ENCODE measurements at places on chromosomes 3 and 15. TPM values are rescaled to one million over a fixed set of nuclear protein-coding genes. Genes with fewer than 3 reads are reported as not detected.

The MYO5A gene
- total RNA-seq, result 31.2 TPM

GRCh38 chr3:172125963-172126457 lies 86.6 kb downstream of the FNDC3B start:
- no peak for DNase-seq

DNA sequence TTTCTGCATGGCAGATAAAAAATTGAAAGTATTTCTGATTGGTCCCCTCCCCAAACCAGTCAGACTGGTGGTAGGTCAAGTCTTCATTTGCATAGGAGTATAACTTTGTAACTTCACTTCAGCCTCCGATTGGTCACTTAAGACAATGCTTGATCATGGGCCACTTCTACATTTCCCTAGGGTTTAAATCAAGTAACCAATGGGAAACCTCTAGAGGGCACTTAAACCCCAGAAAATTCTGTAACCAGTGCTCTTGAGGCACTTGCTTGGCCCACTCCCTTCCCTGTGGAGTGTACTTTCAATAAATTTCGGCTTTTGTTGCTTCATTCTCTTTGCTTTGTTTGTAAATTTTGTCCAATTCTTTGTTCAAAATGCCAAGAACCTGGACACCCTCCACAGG lies 225.5 kb downstream of the ARPP21 start:
- no peak for DNase-seq

DNA sequence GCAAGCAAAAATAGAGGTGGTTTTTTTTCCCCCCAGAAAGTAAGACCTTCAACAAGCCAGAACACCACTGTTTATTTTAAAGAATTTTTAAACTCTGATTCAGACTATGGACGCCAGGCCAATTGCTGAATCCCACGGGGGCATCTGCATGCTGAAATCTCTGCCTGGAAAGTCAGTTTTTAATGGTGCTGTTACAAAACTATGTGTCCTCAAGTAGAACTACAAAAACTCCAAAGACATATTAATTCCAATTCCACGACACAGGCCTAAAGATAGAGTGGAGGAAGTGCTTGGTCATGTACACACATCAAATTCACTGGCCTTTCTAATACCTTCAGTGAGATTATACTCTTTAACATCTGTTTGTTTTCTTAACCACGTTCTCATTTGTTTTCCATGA lies 490.5 kb upstream of the NR2F2 start:
- no peak for DNase-seq

- DNase-seq, result no peak
These were observed 76.0 kb upstream of the DCBLD2 start for GRCh38 chr3:98977520-98977919.

Measured in vagina (tissue), 2 donors.